ENCODE measurements at places on chromosomes 6 and 20.

GRCh38 chr6:123888771-123889513, 85.3 kb downstream of the NKAIN2 start:
- DNase-seq: no peak

DNA sequence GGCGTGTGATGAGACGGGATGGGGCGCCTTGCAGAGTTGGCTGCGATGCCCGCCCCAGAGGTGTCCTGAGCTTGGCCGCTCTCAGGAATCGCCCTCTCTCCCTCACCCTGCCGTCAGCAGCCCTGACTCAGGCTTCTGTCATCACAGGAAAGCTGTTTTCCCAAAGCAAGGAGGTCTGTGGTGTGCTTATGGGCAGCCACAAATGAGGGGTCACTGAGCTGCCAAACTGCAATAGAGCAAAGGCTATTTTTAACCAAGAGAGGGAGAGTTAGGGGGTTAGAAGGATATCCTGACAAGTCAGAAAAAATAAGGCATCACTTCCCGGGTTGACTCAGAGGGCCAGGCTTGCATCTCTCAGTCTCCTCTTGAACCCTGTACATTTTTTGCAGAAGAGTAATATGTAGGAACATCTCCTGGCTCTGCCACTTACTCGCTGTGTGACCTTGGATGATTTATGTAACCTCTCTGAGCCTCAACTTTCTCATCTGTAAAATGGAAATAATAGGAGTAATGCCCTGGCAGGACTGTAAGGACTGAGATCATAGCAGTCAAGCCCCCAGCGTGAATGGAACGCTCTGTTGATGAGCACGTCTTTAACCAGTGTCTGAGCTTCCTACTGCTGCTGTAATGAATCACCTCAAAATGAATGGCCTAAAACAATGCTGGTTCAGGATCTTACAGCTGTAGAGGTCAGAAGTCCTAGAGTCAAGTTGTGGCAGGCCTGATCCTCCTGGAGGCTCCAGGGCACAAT, 181.9 kb downstream of the NFATC2 start:
- no peak for DNase-seq

DNA sequence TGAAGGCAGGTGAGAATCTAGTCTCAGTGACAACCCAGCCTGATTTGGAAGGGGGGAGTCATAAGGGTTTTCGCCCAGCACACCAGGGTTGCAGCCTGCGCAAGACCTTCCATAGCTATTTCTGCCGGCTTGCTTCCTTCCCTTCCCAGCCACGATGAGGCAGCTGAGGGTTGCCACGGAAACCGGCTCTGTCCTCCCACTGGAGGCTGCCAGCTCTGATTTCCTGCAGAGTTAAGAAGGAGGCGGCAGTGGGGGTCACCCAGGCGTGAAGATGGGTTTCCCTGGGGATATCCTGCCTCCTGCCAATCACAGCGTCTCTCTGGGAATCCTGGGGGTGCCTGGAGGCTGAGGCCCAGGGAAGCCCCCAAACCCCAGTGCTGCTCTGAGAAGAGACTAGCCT, 23.1 kb upstream of the KCNB1 start:
- DNase-seq: no peak

GRCh38 chr20:24045621-24046318, 57.2 kb upstream of the GGTLC1 start:
- DNase-seq: no peak

DNA sequence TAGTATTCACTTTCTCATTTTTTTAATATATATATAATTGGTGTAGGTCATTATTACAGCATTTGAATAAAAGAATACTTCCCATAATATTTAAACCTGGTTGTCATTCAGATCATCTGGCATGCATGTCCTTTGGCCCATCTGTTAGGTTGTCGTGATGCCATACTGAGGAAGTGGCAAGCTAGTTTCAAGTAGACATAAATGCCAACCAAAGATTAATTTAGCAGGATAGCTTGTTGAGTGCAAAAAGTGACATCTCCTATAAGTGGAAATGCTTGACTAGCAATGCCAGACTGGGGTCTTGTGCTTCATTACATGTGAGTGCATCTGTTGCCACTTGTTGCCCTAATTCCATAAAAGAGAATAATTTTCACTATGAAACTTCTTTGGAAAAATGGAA, 1044.7 kb downstream of the GRIK2 start:
- DNase-seq: no peak

DNA sequence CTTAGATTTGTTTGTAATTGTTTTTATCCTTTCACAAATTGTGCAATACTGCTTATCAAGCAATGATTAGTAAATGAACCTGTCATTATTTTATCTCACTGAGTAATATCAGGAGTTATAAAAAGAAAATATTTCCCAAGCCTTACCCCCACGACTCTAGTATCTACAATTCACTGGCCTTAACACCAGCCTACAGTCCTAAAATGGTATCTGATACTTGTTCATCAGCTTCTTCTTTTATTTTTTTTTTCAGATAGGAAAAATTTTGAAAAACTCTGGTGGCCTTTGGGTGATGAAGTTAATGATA, 160.8 kb upstream of the FOXA2 start:
- no peak for DNase-seq

DNA sequence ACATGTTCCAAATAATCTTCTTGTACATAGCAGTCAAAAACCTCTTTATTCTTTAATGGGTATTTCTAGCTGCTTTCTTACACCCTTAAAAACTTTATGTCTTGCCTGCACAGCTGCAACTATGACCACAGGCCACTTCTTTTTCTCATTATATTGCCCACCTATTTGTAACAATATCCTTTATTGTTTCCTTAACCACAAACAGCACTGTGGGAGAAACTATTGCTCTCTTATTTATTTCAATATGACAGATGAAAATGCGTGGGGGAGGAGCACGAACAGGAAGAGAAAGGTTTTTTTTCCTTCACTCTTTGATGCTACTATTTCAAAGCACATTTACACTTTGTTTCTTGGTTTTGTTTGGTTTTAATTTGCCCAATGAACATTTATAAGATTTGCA, 253.5 kb downstream of the GJA1 start:
- no peak for DNase-seq

DNA sequence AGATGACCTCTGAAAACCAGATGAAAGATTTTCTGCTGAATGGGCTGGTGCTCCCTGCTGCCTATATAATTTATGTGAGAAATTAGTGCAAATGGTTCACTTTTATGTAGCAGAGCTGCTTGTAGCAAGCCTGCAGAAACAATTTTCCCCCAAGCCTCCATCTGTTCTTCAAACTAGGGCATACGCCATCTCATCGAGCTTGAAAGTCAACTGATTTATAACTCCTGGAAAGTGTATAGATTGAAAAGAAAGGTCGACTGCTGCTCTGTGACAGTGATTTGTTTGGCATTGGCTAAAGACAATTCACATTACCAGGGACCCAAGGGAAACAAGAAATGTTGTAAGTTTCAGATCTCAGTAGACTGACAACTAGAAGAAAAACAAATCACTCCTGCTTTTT, 93.3 kb downstream of the PACRG start:
- no peak for DNase-seq

GRCh38 chr6:144171406-144171805, 21.1 kb downstream of the STX11 start:
- no peak for DNase-seq

- DNase-seq: no peak
These were observed 30.2 kb downstream of the PRR18 start for GRCh38 chr6:166277892-166278578.

- DNase-seq: no peak
These were observed 3.2 kb downstream of the DEFB125 start for GRCh38 chr20:90651-91050.

DNA sequence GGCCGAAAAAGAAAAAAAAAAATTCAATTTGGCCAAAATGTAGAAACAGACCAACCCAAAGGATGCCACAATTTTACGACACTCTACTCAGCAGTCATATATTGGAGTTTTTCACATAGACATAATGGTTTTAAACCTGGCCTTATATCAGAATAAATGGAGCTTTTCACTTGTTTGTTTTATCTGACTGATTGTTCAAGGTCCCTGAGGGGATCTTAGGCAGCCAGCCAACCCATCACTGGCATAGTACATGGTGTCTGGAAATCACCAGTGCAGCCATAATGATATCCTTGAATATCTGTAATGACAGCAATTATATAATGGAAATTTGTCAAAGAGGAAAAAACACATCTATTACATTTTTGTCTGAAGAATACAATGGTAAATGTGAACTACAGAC, 96.9 kb downstream of the PRSS35 start:
- no peak for DNase-seq

GRCh38 chr20:21505161-21505809, 8.6 kb downstream of the NKX2-2 start:
- DNase-seq: peak; percentile 77

DNA sequence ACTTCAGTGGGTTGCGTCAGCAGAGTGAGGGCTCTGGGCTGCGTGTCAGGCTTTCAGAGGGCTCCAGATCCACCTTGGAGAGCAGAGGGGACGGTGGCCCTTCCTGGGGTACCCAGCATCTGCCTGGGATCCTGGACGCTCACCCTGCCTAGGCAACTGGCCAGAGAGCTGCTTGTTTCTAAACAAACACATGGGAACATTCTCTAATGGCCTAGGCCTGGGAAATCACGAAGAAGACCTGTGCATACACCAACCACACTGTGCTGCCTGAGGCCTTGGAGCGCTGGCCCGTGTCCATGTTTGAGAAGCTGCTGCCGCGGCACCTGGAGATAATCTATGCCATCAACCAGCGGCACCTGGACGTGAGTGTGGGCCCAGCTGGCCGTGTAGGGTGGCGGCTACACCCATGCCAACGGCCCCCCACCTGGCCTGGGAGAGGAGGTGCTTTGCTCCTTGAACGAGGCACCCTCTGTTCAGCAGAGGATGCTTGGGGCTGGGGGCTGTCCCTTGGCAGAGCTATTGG, 32.2 kb downstream of the PYGB start:
- no peak for DNase-seq

DNA sequence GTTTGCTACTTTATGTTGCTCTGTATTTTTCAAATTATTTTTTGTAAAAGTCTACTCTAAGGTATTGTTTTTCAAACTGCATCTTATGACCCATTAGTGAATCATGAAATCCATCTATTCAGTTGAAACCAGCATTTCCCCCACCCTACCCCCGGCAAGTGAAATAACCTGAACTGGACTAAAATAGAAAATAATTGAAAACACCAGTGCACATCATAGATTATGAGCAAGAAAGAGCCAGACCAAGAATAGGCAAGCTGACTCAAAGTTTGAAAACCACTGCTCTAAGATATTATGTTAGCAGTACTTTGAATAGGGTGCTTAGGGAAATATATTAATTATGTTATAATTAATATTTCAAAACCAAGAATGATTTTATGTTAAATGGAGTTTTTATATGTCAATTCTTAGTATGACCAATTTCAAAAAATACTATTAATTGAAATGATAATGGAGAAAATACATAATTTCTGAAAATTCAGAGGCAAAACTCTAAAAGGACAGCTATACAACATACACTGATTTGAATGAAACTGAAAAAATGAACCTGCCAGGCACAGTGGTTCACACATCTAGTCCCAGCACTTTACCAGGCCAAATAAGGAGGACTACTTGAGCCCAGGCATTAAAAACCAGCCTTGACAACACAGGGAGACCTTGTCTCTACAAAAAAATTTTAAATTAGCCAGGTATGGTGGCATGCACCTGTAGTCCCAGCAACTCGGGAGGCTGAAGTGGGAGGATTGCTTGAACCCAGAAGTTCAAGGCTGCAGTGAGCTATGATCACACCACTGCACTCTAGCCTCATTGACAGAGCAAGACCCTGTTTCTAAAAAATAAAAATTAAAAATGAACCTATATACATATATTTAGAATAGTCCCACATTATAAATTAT, 112.0 kb downstream of the CDK19 start:
- no peak for DNase-seq

GRCh38 chr6:164911873-164912580, 397.4 kb downstream of the C6orf118 start:
- DNase-seq: no peak

DNA sequence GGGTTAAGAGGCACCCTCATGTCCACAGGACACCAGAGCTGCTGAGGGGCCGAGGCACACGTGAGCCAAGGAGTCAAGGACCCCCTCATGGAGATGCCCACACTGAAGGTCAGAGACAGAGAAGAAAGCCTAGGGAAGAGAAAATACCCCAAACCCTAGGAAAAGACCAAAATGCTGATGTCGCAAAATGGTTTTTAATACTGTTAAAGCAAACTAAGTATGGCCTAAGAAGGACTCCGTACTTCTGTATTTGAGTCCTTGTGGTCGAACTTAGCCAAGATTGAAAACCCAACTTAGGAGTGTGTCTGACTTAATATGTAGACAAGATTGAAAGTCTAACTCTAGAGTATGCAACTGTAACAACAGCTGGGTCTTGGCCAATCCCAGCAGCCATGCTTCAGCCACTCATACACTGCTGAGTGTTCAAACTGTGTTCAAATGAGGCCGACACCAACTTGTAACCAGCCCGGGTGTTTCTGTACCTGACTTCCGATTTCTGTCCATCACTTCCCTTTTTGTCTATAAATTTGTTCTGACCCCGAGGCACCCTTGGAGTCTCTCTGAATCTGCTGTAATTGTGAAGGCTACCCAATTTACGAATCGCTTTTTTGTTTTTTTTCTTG, 92.6 kb upstream of the AGPAT4 start:
- no peak for DNase-seq

DNA sequence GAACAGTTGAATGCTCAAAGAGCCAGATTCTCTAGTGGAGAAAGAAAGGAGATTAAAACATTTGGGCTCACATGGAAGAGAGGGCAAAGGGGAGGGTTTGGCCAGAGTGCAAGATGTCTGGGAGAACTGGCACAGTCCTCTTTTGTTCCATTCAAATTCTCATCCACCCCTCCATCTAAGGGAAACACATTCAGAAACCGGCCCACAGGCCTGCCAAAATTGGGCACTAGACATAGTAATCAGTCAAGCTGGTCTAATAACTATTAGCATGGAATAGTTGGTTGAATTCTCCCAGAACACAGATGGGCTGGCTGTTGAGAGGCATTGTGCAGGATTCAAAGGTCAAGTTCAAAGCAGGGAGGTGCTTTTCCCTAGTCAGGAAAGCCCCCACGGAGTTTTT, 341.4 kb upstream of the IRAK1BP1 start:
- DNase-seq: no peak

- DNase-seq: peak; percentile 57
These were observed at the start of gene CNR1 for GRCh38 chr6:88165844-88166492. CNR1 (minus strand) TSS chr6:88166347; CDS start chr6:88145274, 21,073 bp downstream.

DNA sequence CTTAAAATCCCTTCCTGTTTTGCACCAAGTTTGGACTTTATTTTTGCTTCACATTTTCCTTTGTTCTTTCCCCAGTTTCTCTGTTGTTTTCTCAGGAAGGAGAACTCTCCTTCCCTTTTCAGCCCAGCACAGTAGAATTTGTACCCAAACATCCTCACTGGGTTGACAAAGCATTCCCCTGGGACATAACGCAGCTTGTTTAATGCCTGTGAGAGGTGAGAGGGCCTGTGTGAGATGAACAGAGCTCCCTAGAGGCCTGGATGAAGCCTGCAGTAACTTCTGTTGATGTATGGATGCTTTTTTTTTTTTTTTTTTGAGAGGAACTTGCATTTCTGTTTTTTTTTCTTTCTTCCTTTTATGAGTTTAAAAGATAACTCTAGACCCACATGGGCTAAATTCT, 104.9 kb upstream of the SLC22A23 start:
- DNase-seq: no peak

GRCh38 chr20:21102603-21103311, 3.4 kb downstream of the LINC00237 start:
- DNase-seq: peak; percentile 54

- no peak for DNase-seq
These were observed 35.6 kb upstream of the PRELID3B start for GRCh38 chr20:59078231-59078630.

Measured in germinal center (tissue), 1 donor.